ENCODE measurements at places on chromosomes 3 and 15. TPM values are rescaled to one million over a fixed set of nuclear protein-coding genes. Genes with fewer than 3 reads are reported as not detected.

Gene RAD51
- 1.8 TPM for total RNA-seq

Gene SPG11
- 95.9 TPM for total RNA-seq

Gene ZKSCAN7
- 9.8 TPM for total RNA-seq

Gene MRPS25
- total RNA-seq = 14.4 TPM
